B cell (primary cell): ENCODE measurements at places on chromosomes 4 and X. TPM values are rescaled to one million over a fixed set of nuclear protein-coding genes. Genes with fewer than 3 reads are reported as not detected.
A peak's percentile ranks its signal among the peaks of the same experiment; 100 is the strongest.

The VGLL1 gene
- total RNA-seq, result not detected in 2 replicates

The MAGED4 gene
- 8.6 and 12.1 TPM in 2 replicates for total RNA-seq

The SOWAHB gene
- total RNA-seq, result not detected in 2 replicates

The ERVMER34-1 gene
- not detected in 2 replicates for total RNA-seq

The SUPT20HL2 gene
- not detected in 2 replicates for total RNA-seq

The USP27X gene
- 5.3 and 6.1 TPM in 2 replicates for total RNA-seq

The CYTL1 gene
- total RNA-seq, result not detected in 2 replicates

DNA sequence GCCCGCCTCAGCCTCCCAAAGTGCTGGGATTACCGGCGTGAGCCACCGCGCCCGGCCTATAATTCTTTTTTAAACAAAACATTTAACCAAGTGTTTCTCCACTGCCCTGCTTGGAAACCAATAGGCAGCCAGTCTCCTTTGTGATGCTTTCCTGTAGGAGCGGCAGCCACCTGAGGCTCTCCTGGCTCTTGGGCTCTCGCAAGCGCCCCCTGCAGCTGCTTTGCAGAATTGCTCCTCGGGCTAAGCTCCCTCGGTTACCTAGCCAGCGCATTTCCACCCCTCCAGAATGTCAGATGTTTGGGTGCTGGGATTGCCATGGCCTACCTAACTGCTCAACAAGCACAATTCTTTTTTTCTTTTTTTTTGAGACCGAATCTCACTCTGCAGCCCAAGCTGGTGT, 7.7 kb downstream of the S100P start:
- DNase-seq, result no peak

DNA sequence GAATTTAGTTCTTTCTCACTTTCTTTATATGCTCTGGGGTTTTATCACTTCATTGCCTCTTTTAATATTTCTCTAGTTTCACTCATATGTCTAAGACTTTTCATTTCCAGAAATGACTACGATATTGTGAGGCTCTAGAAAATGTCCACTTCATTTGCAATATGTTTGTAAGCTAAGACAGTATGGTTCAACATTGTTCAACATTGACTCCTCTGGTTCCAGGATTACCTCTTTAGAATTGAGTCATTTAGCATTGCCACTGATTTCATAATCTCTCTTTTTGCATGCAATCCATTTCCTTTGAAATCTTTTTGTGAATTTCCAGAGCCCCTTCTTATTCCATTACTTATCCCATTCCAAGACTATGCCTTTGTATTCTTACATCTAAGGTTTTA, 32.3 kb downstream of the BBS12 start:
- DNase-seq, result no peak

- no peak for DNase-seq
These were observed 490.2 kb downstream of the TLL1 start for GRCh38 chr4:166363198-166363597.

DNA sequence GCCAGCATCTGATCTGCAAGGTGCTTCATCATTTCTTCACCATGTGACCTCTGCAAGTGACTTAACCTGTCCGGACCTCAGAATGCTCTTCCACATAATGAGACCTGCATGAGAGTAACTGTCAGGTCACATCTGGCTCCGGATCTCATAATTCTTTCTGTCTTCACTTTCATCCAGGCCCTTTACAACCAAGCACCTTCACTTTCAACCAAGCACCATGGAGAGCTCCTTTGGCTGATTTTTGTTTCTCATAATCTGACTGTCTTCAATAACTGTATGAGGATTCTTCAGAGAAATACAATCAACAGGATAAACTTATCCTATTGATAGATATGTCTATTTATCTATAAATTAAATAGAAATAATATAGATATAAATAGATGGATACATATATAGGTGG, 148.1 kb downstream of the VCX3A start:
- no peak for DNase-seq

DNA sequence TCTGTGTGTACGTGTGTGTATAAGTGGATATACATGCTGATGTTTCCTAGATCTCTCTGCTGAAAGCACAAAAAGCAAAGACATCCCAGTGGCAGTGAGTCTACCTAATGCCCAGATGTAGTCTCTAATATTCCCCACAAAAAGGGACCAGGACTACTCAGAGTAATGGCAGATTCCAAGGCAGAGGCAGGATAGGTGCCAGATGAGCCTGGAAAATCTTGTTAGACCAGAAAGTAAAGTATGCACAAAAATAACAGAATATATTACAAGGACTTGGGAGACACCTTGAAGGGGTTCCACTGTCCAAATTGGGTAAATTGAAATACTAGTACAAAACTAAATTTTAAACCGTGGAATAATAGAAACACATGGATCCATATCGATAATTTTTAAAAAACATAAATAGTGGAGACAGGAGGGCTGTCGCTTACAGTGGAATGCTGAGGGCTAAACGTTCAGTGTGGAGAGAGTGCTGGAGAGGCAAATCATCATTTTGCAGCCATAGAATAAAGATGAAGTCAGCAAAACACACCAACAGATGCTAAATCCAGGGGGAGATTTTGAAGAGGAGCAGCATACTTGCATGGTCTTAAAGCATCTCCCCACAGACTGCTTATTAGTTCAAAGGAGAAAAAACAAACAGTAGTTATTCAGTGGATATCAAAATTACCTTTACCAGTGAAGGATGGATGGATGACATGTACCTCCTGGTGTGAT, 123.4 kb upstream of the TSPAN5 start:
- no peak for DNase-seq

DNA sequence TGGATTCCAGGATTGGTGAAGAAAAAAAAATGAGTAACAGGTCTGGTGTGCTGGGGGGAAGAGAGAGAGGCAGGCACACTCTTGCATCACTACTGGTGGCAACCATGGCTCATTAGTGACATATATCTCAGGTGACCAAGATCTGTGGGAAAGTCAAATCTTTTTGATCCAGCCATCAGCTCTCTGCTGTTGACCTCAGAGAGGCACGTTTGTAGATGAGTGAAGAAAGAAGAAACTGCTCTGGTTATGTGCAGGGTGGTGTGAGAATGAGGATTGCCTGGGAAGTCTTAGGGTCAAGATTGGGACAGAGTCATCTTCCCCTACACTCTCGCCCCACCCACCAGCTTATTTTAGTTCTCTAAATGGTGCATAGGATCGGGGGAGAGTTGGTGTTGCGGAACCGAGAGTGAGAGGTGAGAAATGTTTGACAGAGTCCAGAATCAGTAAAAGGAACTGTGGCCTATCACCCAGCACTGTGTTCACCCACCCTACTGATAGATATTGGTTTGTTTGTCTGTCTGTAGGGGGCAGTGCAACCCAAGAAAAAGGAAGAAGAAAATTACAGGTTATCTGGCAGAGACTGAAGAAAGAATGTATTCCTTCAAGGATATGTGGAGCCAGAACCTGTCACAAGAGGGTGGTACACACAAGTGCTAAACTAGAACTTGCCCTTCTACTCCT, 21.9 kb downstream of the ARMCX6 start:
- peak; percentile 73 for DNase-seq

- no peak for DNase-seq
These were observed 45.8 kb downstream of the AREG start for GRCh38 chr4:74490736-74491135.

- no peak for DNase-seq
These were observed 2.4 kb downstream of the ANKRD50 start for GRCh38 chr4:124710015-124710741.

DNA sequence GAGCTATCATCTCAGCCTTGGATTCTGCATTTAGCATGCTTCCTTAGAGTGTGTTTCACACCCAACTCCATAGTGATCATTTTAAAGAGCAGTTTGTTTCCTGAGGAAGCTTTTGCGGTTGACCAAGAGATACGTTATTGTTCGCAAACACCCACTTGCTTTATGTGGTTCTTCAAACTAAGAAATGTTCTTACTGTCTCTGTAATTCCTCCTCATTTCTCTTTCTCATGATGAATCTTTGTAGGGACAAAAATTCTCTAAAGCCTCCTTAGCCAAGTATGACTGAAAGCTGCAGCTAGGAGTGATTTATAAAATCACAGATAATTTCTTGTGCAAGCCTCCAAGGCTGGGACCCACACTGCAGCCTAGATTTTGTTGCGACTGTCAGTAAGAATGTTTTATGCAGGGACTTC, 10.0 kb downstream of the TNIP3 start:
- no peak for DNase-seq

DNA sequence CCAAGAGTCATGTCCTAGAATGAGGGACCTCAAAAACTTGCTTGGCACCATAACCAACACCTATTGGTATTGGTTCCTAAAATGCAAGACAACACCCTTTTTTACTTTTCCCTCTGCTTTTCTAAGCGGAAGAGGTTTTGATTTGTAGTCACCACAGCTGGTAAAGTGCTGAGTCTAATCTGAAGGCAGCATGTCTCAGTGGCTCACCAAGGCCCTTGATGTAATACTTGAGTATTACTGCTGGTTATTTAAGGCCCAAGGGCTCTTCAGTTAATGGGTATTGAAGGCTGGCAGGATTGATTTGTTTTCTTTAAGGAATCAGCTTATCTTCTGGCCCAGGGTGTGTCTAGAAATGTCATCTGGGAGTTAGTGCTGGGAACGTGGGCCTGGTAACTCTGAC, 735.1 kb downstream of the GLUD2 start:
- no peak for DNase-seq

GRCh38 chr4:93982255-93982654, 153.7 kb downstream of the ATOH1 start:
- DNase-seq, result no peak

DNA sequence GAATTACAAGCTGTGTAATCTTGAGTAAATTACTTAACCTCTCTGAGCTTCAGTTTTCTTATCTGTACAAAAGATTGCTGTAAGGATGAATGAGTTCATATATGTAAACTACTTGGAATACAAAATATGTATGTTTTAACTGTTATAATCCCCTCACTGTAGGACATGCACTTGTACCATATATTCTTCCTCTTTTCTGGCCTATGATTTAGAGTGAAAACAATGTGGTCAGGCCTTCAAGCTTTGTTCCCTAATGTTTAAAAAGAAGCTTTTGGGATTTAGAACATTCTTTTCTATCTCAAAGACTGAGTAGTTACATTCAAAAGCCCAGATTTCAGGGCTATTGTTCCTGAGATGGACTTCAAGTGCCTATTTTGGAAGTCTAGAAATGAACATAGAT, 26.7 kb upstream of the GPRIN3 start:
- DNase-seq, result no peak
